ENCODE measurements at places on chromosomes 12 and 14.

DNA sequence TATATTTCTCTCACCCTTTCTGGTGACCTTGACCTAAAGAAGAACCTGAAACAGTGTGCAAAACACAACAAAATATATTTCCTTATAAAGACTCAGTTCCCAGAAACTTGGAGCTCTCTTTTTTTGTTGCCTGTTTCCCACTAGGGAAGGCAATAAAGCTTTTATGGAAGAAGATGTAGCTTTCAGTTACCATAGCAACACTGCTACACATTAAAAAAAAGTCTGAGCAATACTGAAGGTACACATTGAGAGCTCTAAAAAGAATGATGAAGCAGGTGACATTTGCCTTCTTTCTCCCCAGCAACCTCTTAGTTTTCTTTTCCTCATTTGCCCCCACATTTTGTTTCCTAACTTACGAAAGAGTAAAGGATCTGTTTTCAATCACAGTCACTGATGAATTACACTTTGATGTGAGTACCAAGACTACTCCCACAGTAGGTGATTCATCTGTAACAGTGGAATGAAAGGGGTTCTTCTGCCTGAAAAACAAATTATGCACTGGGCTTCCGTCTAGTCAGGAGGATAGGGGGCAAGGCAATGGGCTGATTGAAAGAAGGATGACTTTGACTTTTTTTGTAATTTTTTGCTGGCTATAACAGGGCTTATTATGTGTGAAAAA lies 1.1 kb upstream of the CATSPERB start:
- DNase-seq, result no peak

DNA sequence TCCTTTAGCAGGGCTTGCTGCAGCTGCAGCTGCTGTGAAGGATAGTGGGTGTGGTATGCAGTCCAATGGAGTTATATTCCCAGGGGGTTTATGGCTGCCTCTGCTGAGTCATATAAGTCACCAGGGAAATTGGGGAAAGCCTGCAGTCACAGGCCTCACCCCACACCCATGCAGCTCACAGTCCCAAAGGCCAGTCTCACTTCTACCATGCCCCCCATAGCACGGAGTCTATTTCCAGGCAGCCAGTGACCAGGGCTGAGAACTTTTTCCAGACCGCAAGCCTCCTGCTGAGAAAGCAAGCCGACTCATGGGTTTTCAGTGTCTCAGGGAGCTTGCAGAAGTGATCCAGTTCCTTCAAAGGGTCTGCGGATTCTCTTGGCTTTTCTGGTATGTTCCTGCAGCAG lies 322.4 kb upstream of the CLEC14A start:
- no peak for DNase-seq

- no peak for DNase-seq
Observed at GRCh38 chr12:41919048-41919447, 225.6 kb downstream of the GXYLT1 start.

GRCh38 chr12:105748806-105749600 lies 389.8 kb downstream of the NUAK1 start:
- DNase-seq, result no peak

DNA sequence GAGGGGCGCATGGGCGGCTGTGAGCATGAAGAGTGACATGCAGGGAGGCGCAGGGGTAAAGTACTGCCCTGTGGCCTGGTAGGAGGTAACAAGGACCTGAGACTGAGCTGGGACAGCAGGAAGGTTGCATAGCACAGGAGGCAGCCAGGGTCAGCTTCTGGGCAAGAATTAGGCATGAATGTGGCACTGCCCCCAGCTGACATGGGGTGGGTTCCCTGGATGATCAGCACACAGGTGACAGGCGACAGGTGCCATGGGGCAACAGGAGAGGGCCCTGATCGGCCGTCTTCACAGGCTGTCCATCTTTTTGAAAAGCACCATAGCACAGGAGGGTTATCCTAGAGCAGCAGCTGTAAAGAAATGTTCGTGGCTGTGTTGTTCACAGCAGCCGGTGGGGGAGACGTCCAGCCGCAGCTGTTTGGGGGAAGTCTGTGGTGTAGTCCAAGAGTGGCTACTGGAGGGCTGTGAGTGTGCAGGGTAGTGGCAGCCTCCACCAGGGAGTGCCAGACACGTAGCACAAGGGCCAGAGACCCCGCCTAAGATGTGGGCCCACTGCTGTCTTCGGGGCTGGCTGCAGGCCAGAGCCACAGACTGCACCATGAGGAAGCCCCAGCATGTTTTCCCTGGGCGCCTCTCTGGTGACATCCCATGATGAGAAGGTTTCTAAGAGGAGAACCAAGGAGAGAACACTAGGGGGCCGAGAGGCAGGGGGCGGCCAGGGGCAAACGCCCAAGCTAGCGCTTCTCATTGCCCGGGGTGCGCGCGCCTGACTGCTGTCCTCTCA lies 8.4 kb downstream of the CLBA1 start:
- peak; percentile 89 for DNase-seq

DNA sequence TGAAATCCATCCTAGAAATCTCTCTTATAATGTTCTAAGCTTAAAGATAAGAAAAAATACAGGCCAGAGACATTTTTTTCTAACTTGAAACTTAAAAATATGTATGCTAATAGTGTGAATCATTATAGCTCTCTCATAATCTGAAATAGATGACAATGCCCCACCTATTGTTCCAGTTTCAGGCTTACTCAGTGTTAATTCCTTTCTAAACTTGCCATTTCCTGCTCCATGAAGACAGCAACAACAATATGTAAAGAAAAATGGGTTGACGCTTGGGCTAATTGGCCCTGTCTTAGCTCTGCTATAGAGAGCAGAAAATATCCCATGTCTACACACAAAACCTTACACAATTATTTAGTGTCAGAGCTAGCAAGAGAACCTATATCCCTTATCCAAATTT lies 37.1 kb downstream of the LMO3 start:
- no peak for DNase-seq

GRCh38 chr14:106605548-106606448 lies 1079.4 kb downstream of the TMEM121 start:
- peak; percentile 7 for DNase-seq

All from NCI-H1694 (cell line).